Activated CD4-positive, alpha-beta memory T cell treated with anti-CD3 and anti-CD28 coated beads for 36 hours (primary cell): ENCODE measurements at places on chromosomes 16 and 17.

- no peak for DNase-seq
Measured at GRCh38 chr16:57971848-57972247, 920 bp upstream of the CNGB1 start.

- no peak for DNase-seq
Measured at GRCh38 chr16:31480851-31481536, 1.9 kb upstream of the SLC5A2 start.

- DNase-seq, result no peak
Measured at GRCh38 chr16:58638148-58639036, 8.8 kb upstream of the CNOT1 start.

GRCh38 chr17:68812876-68813584 lies 142.2 kb downstream of the ABCA8 start:
- DNase-seq, result no peak

- DNase-seq, result peak; percentile 84
Measured at GRCh38 chr17:49694847-49695697, 12.7 kb downstream of the SLC35B1 start.

DNA sequence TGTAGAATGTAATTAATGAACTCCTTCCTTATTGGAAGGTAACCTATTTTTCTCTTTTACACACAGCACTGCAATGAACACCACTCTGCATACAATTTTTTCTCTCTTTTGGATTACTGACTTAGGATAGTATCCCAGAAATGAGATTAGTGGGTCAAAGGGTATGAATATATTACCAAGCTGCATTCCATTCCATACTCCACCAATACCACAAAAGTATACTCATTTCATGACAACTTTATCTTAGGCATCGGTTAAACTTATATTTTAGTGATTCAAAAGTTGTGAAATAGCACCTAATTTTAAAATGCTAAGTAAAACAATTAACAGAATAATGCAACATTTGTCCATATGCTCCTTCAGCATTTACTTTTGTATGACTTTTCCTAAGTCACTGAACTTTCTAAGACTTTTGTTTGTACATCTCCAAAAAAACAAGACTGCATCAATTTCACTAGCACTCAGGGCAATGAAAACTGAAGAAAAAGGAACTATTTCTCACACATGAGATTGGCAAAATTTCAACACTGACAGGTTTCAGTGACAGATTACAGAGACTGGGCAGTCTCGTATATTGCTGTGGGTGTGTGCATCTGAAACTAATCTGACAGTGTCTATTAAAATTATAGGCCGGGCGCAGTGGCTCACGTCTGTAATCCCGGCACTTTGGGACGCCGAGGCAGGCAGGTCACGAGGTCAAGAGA lies 32.1 kb downstream of the HELZ start:
- DNase-seq, result no peak
